ENCODE measurements at places on chromosomes 3 and 15. TPM values are rescaled to one million over a fixed set of nuclear protein-coding genes. Genes with fewer than 3 reads are reported as not detected.

The NEK11 gene
- 4.7 TPM for total RNA-seq

The SLC2A2 gene
- total RNA-seq = not detected

The SLC24A5 gene
- not detected for total RNA-seq

The TMCO5A gene
- not detected for total RNA-seq

The CHMP2B gene
- 79.1 TPM for total RNA-seq

The WDR93 gene
- total RNA-seq = 0.18 TPM

The TCF12 gene
- 36.9 TPM for total RNA-seq

The KY gene
- 0.13 TPM for total RNA-seq

The AMOTL2 gene
- 49.0 TPM for total RNA-seq

The RAD51 gene
- total RNA-seq = 17.1 TPM

The DUOXA2 gene
- total RNA-seq = not detected

The MUC20 gene
- 0.75 TPM for total RNA-seq

The KBTBD8 gene
- 0.91 TPM for total RNA-seq

The CP gene
- 7.4 TPM for total RNA-seq

The KNG1 gene
- not detected for total RNA-seq

Data from A549 treated with GW870086 at 1 μM for 4 hours (cell line).